ENCODE measurements at places on chromosomes 12 and 14.

GRCh38 chr12:107339487-107339886 lies 246.1 kb upstream of the CRY1 start:
- no peak for DNase-seq

GRCh38 chr12:48021485-48022179 lies 17.4 kb upstream of the COL2A1 start:
- no peak for DNase-seq

GRCh38 chr14:73472185-73473114 lies 14.1 kb upstream of the NUMB start:
- DNase-seq: peak; percentile 70

GRCh38 chr12:11916771-11917170 lies 154.0 kb upstream of the BCL2L14 start:
- DNase-seq: no peak

DNA sequence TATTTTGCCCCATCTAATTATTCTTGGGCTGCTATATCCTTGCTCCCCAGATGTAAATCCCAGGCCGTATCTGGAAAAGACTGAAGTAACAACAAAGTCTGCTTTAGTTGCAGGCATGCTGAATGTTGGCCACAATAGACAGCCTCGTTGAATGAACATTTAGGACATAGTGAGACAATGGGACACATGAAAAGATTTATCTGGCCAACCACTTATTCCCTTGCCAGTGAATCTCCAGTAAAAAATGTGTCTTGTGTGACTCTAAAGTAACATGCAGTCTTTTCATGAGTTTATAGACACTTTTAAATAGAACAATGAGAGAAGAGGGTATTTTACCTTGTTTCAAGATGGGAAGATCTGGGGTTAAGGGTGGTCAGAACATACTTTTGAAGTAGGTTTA lies 60.2 kb upstream of the STXBP6 start:
- peak; percentile 54 for DNase-seq
